ENCODE measurements at places on chromosomes 16 and 17.

DNA sequence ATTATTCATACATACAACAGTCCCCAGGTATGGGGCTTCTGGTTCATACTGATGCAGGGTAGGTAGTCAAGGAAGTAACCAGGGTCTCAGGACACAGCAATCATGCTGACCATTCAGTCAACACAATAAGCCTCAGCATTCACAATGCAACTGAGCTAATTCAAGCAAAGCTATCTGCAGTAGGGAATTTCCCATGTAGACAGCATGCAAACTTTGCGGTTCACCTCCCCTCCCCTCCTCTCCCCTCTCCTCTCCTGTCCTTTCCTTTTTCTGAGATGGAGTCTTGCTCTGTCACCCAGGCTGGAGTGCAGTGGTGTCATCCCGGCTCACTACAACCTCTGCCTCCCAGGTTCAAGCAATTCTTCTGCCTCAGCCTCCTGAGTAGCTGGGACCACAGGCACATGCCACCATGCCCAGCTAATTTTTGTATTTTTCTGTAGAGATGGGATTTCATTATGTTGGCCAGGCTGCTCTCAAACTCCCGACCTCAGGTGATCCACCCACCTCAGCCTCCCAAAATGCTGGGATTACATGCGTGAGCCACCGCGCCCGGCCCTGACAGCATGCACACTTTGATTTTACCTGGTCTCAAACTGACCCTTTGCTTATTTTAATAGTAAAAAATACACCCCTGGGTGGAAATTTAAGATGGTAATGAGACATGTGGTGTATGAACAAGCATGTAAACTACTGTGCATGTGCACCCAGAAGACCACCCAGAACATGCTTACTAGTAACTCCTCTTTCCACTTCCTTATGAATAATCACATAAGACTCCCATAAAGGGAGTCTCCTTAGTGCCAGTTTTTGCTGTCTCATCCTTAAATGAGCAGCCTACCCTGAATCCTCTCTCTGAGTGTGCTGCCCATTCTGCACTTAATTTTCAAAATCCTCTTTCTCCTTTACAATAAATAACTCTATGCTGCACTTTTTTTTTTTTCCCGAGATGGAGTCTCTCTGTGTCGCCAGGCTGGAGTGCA lies 9.3 kb upstream of the RNF135 start:
- DNase-seq, result no peak

- DNase-seq, result no peak
Measured at GRCh38 chr16:48194828-48195556, 39.2 kb upstream of the ABCC12 start.

- peak; percentile 57 for DNase-seq
Measured at GRCh38 chr16:67177743-67178699, 5.7 kb downstream of the MATCAP1 start.

DNA sequence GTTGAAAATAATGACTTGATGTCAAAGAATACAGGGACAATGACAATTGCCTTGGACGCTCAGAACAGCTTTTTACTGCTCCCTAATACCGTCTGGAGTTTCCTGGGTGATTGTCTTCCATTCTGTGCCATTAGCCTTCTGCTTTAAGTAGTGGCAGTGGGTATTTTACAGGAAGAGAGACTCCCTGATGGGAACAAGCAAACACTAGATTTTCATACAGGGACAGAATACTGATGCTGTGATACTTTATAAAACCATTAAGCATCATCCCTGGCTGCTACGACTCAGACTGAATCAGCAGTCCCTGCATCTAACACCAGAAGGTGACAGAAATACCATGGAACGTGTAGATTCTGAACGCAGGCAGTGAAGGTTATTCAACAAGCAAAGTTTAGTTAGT lies 635.4 kb upstream of the GOT2 start:
- no peak for DNase-seq

DNA sequence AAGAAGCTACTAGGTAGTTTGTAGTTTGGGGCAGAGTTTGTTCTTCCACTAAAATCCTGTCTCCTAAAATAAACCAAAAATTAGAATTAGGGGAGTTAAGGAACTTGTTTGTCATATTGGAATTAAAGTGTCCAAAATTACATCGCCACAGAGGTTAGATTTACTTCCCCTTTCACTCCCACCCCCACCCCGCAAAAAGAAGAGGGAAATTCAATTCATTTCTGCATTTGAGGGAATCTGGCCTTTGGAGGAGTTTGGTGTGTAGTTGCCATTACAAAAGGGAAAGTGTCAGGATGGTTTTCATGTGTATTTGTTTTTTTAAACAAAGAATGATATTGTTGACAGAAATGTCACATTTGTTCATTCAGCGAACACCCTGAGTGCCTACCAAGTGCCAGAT lies 5.8 kb downstream of the TMEM97 start:
- no peak for DNase-seq

GRCh38 chr17:82463925-82464566 lies 5.5 kb downstream of the NARF start:
- no peak for DNase-seq

DNA sequence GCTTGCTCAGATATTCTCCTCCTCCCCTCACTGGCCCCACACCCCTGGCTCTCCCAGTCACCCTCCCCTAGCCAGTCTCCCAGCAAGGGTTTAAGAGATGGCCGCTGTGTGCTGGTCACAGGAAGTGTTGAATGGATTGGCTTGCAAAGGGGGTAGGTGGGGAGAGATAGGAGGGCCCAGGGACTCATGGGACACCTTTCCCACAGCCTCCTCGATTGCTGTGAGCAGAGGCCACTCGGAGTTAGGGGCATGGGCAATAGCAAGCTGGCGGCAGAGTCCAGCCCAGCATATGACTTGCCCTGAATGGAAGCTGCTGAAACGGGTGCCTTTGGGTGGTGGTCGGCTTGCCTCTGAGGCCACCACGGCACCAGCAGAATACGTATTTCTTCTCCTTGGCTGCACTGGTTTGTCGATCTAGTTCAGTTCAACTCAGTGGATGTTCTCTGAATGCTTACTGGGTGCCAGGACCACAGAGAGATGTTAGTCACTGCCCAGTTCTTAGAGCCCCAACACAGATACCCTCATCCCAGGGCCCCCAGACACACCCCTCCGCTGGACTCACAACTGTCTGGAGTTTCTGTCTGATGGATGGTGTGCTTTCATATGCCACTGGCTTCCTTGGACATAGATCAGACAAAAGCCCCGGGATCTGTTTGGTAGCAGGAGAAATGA lies 6.0 kb downstream of the WFIKKN2 start:
- no peak for DNase-seq

GRCh38 chr16:58492735-58493134 lies 7.2 kb upstream of the NDRG4 start:
- DNase-seq, result no peak
